ENCODE measurements at places on chromosomes 2 and 18.
A peak's percentile ranks its signal among the peaks of the same experiment; 100 is the strongest.

- no peak for DNase-seq
Measured at GRCh38 chr2:45670646-45671045, 19.2 kb downstream of the PRKCE start.

- DNase-seq, result peak; percentile 45
Measured at GRCh38 chr2:236008006-236008405, 160.2 kb downstream of the GBX2 start.

DNA sequence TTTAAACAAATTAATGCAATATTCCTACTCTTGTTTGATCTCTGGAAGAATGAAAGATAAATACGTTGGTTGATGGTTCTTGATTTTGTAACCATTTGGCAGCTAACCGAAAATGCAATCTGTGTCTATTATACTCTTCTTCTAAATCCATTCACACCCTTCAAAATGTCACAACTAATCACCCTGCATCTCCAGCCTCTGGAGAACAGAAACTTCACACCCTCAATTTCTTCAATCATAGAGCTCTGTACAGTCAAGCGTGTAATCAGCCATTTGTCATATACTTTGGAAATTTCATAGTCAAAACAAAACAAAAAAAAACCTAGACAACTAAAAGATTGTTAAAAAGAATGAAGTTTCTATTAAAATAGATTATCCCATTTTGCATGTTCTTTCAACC, 1482.3 kb upstream of the LRRTM1 start:
- DNase-seq, result no peak

DNA sequence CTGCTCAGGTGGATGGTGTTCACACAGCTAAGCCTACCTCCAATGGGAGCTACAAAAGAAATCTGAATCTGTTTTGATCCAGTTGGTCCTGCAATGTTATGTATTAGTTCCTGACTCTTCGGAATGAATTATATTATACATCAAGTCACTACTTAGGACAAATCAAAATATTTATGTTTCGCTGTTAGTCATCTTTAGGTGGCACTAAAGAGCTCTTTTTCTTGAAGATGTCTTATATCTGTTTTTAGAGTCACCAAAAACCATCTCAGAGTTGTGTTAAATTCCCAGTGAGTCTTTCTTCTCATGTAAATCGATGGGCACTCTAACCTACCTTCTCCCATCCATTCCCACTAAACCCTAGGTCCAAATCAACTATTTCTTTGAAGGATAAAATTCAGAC, 2.2 kb downstream of the DNER start:
- DNase-seq, result no peak

DNA sequence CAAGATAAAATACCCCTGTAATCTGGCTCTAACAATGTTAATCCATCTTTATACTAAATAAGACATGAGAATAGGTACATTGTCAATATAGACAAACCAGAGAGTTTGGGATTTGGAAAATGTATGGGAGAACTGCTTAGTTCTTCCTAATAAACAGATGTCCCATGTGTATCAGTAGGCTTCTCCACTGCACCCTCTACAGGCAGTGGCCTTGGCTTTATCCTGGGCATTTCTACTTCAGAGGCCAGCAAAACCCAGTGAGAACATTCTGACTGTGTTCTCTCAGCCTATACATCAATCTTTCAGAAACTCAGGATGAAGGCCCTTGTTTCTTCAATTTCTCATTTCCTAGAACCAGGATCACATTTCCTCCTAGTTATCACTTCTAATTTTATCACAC, 1167.5 kb upstream of the ACVR2A start:
- no peak for DNase-seq

DNA sequence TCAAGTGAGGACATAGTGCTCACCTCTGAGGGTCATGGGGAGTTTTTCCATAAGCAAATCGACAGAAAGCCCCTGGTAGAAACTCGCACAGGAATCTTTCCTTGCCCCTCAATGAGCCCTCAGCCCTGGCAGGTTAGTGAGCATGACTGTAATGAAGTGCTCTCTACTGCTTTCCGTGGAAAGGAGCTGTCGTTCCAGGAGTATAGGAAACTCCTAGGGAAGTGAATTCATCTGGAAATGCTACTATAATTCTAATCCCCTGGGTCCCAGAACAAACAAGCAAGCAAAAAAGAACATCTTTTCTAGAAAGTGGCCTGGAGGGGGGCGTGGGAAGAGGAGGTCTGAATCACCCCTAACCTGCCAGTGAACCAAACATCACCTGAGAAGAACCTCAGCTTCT, 18.1 kb downstream of the BCL2L11 start:
- DNase-seq, result no peak

DNA sequence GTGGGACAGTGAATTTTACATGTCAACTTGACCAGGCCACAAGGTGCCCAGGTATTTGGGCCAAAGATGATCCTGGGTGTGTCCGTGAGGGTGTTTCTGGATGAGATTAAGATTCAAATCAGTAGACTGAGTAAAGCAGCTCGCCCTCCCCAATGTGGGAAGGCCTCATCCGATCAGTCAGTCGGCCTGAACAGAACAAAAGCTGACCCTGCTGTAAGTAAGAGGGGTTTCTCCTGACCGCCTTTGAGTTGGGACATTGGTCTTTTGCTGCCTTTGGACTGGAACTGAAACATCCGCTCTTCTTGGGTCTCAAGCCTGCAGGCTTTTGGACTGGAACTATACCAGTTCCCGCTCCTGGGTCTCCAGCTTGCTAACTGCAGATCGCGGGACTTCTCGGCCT, 233.3 kb downstream of the KLHL29 start:
- DNase-seq, result no peak

- no peak for DNase-seq
Measured at GRCh38 chr2:190811811-190812210, 68.8 kb upstream of the GLS start.

DNA sequence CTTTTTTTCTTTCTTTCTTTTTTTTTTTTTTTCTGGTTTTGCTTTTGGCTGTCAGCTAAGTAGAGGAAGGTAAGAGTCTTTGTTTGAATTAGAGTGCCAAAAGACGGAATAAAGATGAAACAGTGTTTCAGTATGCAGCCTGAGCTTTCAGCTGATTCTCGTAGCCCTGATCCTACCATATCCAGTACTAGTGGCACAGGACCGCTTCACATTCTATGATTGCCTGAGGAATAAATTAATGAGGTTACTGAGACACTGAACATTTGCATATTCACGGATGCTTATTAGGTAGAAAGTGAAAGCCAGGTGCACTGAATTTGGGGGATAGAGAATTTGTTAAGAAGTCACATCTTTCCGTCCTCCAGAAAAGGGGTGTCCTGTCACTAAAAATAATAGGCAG, 421.5 kb upstream of the POU3F3 start:
- DNase-seq, result no peak

GRCh38 chr2:152369176-152369860, 34.3 kb downstream of the FMNL2 start:
- no peak for DNase-seq

- DNase-seq, result no peak
Measured at GRCh38 chr2:224570328-224570993, 14.7 kb downstream of the CUL3 start.

- DNase-seq, result no peak
Measured at GRCh38 chr18:48767090-48767690, 183.6 kb downstream of the SMAD7 start.

DNA sequence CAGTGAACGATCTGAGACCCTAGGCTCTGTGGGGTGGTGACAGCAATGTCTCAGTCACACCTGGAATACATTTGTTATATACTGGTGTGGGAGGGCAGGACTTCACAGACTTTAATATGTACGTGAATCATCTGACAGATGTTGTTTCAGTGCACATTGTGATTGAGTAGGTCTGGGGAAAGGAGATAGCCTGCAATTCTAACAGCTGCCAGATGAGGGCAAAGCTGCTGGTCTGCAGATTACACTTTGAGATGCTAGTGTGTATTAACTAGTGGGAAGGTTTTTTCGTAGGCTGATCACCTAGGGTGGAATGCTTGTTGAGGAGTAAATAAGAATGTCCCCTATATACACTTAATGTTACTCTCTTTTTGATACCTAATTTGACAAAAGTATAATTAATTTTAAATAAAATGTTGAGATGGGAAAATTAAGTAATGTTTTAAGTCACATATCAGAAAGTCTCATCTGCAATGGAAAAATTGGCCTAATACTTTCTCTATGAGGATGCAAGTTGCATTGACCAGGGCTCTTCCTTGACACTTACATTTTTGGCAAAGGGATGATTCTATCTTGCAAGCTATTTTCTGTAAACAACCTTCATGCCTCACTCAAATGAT, 496.9 kb upstream of the HNMT start:
- DNase-seq, result no peak

DNA sequence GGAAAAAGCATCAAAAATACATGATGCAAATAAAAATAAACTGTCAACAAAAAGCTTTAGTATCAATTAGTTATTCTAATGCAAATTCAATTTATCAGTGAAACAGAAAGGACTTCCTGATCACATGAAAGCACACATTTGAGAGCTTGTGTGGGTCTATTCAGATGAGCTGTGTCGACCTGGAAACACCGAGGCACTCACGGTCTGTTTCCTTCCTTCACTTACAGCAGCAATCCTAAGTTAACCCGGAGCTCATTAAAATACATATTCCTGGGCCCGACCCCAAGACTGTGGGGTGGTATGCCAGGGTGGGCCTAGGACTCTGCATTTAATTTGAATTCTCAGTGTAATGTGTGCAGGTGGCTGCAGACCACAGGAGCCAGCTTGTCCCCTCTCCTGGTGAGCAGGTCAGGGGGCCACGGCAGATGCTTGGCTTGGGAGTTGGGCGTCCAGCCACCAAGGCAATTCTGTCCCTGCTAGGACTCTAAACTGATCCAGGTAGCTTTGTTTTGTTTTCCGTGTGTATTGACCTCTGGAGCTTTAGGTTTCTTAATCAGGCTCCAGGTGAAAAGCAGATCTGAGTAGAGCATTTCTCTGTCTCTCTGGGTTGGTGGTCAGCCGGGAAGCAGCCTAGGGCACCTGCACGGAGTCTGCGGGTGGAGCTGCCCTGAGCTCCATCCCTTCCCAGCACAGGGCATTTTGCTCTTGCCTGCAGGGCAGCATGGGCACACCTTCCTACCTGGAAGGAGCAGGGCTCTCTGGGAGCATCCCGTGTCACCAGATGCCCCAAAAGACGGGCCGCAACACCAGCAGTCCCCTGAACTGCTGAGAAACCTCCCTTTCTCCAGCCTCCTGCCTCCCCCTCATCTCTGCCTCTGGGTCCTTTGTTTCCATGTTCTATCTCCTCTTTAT, 9.0 kb downstream of the MBP start:
- DNase-seq, result peak; percentile 79

DNA sequence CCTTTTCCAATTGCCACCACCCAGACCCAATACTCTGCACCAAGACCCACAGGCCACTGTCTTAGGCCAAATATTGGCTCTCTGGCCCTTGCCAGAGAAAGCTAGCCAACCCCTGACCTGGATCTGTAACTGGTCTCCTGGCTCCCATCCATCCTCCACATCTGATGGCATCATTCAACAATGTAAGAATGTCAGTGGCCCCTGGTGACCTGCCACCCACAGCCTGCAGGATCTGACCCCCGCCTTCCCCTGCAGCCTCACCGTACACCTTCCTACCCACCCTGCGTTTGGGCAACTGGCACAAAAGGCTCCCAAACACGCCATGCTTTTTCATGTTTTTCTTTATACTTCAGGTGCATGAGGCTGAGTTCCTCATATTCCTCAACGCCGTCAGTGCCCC, 60.0 kb upstream of the ASAP2 start:
- no peak for DNase-seq

DNA sequence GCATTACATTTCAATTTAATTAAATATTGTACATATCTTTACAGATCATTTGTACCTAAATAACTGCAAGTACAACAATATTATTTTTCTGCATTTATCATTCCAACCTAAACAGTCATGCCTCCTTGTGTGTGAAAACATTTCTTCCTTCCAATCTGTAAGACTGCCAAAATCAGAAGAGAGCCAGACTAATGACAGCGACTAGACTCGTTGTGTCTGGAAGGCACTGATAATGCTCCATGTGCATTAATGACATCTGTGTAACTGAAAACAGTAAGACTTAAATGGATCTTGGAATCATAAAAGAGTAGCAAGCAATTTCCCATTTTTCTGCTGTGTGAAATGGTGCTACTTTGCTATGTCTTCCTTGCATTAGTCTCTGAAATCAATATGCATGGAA, 278.0 kb upstream of the DSEL start:
- no peak for DNase-seq

GRCh38 chr2:16395601-16396000, 270.0 kb downstream of the CYRIA start:
- DNase-seq, result no peak

- no peak for DNase-seq
Measured at GRCh38 chr2:230459216-230459615, 43.2 kb downstream of the SP100 start.

DNA sequence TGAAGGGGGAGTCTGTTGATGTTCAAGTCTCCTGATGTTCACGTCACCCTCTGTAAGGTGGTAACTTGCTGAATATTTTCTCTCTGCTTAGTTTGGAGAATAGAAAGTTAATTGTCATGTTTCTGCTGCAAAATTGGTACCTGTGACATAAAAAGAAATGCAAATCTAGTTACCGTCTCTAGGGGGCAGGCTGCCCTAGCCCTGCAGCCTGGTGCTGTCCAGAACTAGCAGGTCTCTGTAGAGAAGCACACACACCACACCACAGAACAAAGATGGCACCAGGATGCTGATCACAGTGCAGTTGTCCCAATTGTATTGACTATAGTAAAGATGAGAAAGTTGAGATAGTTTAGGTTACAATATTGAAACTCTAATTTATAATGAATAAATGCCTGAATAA, 47.0 kb downstream of the SLC9A4 start:
- no peak for DNase-seq

- DNase-seq, result no peak
Measured at GRCh38 chr2:238151628-238152235, 7.0 kb upstream of the ERFE start.

GRCh38 chr2:156332284-156332533, 312 bp downstream of the NR4A2 start:
- DNase-seq, result no peak

DNA sequence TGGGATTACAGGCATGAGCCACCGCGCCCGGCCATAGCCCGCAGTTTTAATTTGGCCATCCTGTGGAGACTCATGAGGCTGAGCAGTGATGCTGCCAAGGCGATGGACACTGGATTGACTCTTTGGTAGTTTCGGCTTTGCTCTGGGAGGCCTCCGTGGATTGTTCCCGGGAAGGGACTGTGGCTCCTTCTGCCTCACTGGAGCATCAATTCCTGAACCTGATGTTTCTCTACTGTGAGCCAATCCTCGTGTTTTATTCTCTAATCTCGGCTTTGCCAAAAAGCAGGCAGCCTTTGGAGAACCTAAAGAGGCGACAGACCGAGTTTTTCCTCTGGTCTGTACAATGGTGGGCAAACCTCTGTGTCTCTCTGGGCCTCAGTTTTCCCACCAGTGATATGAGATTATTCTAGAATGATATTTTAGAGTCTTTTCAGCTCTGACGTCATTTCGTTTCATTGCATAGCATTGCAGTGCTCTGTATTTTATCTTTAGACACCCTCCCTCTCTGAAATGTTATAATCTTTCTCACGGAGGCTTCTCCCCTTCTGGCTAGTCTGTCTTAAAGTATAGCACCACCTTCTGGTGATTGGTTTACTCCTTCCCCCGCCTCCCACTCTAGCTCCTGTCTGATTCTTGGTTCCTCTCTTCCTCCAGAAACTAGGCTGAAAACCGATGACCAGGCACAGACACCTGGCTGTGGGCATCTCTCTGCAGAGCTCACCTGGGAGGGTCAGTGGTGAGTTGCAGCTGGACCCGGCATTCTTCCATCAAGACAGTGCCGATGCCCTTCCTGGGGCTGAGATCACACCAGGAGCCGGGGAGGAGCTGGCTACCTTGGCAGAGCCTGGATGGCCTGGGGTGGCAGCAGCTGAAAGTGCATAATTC, 341.3 kb downstream of the MYCN start:
- DNase-seq, result no peak

- DNase-seq, result no peak
Measured at GRCh38 chr2:62506421-62506750, 391 bp upstream of the TMEM17 start.

- DNase-seq, result no peak
Measured at GRCh38 chr2:238380336-238380735, 46.4 kb upstream of the ASB1 start.
